ENCODE measurements at places on chromosomes 3 and 15.

- DNase-seq = no peak
Measured at GRCh38 chr3:39290255-39290654, 10.4 kb upstream of the CX3CR1 start.

- DNase-seq = no peak
Measured at GRCh38 chr3:111112913-111113312, 41.3 kb downstream of the NECTIN3 start.

DNA sequence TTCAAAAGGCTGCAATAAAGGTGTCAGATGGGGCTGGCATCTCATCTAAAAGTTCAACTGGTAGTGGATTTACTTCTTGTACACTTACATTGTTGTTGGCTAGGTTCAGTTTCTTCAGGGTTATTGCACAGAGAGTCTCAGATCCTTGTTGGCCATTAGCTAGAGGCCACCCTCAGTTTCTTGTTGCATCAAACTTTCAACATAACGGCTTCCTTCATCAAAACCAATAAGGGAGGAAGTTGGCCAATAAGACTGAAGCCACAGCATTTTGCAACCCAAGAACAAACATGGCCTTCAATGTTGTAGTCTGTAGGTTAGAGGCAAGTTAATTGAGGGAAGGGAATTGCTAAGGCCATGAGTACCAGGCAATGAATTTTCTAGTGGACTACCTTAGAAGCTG lies 218.0 kb downstream of the ZBBX start:
- no peak for DNase-seq

DNA sequence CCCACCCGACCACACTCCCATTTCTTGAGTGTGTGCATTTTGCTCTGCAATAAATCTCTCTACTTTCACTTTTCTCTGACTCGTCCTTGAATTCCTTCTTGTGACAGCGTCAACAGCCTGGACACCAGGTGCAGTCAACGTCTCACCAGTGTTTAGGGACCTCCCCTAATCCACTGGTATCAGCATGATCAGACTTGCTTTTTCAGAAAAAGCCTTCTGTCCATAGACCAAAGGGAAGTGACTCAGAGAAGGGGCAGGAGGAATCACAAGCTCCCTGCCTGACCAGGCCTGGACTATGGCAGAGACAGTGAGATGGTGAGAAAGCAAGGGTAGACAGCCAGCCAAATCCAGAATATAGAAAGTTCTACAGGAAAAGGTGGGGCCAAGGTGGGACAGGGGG lies 15.5 kb downstream of the CCR5 start:
- DNase-seq = no peak

GRCh38 chr15:60116456-60117089 lies 112.5 kb downstream of the FOXB1 start:
- DNase-seq = no peak

DNA sequence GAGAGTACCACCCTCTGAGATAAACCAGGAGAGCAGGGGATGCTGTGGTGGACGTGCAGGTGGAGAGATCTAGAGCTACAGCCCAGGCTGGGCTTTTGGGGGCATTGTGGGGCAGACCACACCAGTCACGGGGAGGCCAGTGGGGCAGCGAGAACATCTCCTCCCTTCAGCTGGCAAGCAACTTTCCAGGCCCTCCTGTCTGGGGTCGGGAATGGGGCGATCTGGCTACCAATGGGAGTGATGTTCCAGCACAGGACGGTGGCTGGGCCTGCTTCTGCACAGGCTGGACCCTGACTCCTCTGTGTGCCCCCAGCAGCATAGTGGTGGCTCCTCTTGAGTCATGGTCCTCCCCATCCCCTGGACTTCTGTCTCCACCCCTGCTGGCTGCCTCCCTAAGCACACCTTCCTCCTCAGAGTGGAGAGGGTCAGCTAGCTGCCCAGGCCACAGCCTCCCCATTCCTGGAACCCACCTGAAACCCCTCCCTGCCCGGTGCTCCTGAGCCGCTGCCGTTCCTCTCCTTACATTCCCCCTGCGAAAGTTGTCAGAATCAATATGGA lies 16.1 kb downstream of the IRAK2 start:
- no peak for DNase-seq

DNA sequence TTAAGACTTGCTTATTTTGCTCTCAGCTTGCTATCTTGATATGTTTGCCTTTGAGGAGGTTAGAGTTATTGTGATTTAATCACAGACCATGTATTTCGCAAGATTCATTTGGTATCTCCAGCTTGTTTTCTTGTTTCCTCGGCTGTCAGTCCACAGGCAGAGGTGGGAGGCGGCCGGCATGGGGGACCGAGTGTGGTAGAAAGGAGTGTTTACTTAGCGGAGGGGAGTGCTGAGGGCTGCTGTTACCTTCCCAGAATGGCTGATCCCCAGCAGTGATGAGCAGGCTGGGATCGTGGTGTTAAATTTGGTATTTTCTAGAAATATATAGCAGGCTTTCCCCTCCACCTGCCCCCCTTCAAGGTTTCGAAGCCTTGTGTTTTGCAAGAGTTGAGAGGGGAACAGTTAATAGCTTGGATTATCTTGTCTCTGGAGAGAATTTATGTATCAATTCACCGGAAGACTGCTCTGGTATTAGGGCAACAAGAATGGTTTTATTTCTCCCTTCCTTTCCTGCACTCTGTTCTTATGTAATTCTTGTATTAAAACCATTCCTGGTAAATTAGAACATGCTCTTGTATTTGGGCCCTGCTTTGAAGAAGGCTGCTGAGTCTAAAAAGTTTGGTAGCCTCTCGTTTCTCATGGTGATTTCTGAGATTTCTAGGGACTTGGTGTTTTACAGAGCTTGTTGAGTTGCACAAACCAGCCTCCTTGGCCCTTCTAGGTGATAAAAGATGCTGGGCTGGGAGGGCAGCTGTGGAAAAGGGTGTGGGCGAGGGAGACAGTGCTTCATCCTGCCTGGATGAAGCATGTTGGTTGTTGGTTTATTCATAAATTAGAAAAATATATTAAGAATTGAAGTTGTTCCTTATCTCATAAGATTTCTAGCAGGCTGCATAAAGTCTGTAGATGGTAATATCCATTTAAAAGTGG lies 151.4 kb downstream of the IGF1R start:
- no peak for DNase-seq

GRCh38 chr3:4830586-4830914 lies 148.7 kb upstream of the BHLHE40 start:
- no peak for DNase-seq

DNA sequence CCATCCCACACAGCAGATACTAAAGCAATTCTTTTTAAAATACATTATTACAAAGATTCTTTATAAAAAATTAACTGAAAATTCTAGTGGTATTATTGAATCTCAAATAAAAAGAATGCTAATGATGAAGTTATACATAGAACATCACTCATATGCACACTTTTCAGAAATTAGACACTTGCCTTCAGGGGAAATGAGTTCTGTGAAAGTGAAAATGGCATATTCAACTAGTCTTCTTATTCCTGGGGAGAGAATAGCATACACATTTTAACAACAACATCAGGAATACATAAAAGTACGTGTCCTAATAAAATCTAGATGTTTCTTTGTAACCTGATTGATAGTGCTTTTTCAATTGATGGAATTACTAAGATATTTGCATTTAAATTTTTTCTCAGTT lies 36.8 kb upstream of the DHX36 start:
- DNase-seq = no peak

DNA sequence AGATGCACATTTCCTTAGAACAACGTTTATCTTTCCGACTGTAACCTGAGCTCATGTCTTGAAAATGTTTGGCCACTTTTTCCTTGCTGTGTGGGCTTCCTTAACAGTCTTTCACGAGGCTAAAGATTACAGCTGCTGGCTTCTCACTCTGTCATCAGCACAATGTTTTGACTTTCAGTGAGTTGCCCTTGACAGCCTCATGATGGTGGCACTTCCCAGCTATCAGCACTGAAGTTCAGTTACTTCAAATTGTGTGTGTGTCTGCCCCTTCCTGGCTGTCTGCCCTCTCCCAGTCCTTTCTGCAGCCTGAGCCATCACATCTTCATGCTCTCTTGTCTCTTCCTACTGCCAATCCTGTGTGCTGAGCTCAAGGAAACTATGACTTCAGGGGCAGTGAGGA lies 152.2 kb downstream of the NTRK3 start:
- DNase-seq = no peak

GRCh38 chr3:40961104-40961857 lies 238.0 kb upstream of the CTNNB1 start:
- no peak for DNase-seq

DNA sequence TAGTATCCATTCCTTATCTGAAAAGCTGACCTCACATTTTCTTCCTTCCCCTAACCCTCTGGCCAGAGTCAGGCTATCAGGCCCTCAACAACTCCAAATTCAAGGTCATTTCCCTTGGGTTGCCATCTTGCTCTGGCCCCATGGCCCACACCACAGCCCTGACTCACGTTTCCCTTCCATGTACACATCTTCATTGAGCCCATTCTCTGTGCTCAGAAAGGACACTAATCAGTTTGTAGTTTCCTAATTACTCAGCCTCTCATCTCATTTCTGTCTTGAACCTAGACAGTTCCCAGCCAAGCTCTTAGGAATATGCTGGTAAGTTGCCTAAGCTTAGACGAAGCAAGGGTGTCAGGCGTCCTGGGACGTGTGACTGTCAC lies 14.9 kb downstream of the TGM5 start:
- no peak for DNase-seq

- DNase-seq = no peak
Measured at GRCh38 chr3:112640930-112641801, at the start of gene CCDC80. Gene CCDC80, minus strand, starts transcription at chr3:112641143. Its CDS starts 1,238 bp downstream, at chr3:112639905.

GRCh38 chr3:141275973-141276372 lies 44.3 kb downstream of the PXYLP1 start:
- no peak for DNase-seq

GRCh38 chr3:13574798-13575451 lies 26.0 kb downstream of the FBLN2 start:
- no peak for DNase-seq

GRCh38 chr3:188280627-188281026 lies 126.7 kb downstream of the LPP start:
- no peak for DNase-seq

GRCh38 chr3:87101861-87102625 lies 111.1 kb upstream of the VGLL3 start:
- no peak for DNase-seq

GRCh38 chr3:184241447-184242296 lies 7.1 kb downstream of the ALG3 start:
- no peak for DNase-seq

- no peak for DNase-seq
Measured at GRCh38 chr3:186225603-186226002, 116.7 kb upstream of the ETV5 start.

GRCh38 chr3:172201870-172202236 lies 162.5 kb downstream of the FNDC3B start:
- no peak for DNase-seq

- DNase-seq = no peak
Measured at GRCh38 chr3:184970186-184970585, 158.2 kb downstream of the VPS8 start.

DNA sequence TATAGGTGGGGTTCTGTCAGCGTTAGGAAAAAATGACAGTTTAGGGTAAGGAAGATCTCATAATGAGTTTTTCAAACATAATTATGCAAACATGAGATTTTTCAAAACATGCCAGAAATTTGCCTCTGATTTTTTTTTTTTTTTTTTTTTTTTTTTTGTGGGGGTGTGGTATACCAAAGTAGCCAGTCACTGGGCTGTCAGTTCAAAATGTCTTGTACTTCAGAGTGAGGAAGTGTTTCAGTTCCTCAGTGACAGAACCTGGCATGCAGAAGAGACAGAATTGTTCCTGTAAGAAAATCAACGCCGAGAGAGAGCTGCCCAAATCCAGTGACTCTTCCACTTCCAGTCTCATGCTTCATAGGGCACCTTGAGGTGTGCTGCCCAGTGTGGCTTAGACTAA lies 9.7 kb downstream of the NCBP2 start:
- no peak for DNase-seq

- DNase-seq = no peak
Measured at GRCh38 chr3:72065236-72065635, 280.3 kb upstream of the PROK2 start.

DNA sequence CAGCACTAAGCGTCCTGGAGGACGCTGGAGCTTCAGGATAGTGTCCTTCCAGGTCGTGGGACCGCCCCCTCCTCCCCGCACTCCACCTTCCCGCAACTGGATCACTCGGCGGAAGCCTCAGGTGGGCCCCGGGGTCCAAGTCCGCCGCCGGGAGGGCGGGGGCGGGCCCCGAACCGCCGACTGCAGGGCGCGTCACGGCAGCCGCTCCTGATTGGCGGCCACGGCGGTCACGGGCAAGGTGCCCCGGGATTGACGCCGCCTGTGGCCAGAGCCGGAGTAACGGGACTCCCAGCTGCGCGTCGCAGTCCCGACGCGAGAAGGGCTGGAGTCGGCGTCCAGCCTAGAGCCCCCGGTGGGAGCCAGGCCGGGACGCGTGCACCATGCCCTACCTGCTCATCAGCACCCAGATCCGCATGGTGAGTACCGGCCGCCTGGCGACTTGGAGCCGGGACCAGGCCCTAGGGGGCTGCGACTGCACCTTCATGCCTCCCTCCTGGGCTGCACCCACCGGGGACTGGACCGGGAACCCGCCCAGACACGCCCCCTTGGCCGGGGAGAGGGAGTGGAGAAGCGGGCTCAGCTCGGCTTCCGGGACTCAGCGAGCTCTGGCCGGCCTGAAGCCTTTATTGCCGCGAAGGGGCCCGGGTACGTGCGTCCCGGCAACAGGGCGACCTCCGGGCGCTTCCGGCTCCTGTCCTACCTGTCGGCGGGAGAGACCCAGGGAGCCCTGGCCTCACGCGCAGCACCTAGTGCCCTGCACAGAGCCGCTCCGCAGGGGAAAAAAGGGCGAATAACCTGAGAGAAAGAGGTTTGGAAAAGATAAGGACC lies at the start of gene GCHFR:
Gene GCHFR, plus strand, starts transcription at position 268 of the 828 bp plus-strand sequence. Its CDS starts 113 bp downstream, at position 381.
- DNase-seq = peak; percentile 43

DNA sequence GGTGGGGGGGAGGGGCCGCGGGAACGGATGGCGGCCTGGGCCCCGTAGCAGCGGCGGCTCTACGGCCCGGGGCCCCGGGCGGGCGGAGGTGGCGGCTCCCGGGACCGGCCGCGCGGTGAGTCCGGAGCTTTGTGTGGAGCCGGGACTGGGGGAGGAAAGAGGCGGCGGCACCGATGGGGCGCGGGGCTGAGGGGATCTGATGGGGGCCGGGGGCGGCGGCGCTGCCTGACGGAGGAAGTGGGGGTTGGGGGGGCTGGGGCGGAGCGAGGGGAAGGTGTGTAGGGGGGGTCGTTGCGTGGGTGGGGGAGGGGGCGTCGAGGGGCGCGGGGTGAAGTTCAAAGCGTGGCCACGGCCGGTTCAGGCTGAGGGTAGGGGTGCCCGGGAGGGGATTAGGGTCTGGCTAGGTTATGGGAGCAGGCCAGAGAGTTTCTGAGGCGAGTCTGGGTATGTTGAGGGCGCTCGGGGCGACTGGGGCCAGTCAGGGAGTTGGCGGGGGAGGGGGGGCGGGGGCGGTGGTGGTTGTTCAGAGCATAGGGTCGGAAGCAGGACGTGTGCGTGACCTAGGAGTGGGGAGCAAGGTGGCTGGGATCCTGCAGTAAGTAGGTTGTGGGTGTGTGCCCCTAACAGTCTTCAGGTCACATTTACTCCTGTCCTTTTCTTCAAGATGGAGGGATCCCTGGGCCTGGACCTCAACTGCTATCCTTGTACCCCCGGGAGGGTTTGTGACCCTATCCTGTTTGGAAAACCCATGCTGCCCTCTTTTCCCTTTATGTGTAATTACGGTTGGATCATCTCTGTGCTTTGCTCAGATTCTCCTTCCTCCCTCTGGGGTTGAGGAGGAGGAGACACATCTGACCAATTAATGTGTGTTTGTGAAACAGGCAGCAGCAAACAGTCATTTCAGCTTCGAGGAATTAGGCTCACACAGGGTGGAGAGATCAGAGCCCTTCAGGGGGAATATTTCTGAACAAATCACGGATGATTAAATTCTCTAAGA lies 644 bp downstream of the ZNF609 start:
- DNase-seq = peak; percentile 6

Data from stimulated activated CD4-positive, alpha-beta T cell treated with anti-CD3 and anti-CD28 coated beads, Interleukin-1b, Interleukin-23, amount 100 ng/mL, for 24 hours (primary cell).